ENCODE measurements at places on chromosomes 16 and 17. TPM values are rescaled to one million over a fixed set of nuclear protein-coding genes. Genes with fewer than 3 reads are reported as not detected.

Gene LRRC75A
- 12.1 TPM for total RNA-seq

Gene EIF1
- total RNA-seq, result 247 TPM

Gene HEXD
- total RNA-seq, result 42.7 TPM

Gene TAT
- not detected for total RNA-seq

Measured in camera-type eye (tissue), 1 donor.